Ovary (tissue), 10 donors: ENCODE measurements at places on chromosomes 11 and 22.
A peak's percentile ranks its signal among the peaks of the same experiment; 100 is the strongest.

- no peak for DNase-seq
Measured at GRCh38 chr11:868394-868793, 25.7 kb downstream of the TSPAN4 start.

DNA sequence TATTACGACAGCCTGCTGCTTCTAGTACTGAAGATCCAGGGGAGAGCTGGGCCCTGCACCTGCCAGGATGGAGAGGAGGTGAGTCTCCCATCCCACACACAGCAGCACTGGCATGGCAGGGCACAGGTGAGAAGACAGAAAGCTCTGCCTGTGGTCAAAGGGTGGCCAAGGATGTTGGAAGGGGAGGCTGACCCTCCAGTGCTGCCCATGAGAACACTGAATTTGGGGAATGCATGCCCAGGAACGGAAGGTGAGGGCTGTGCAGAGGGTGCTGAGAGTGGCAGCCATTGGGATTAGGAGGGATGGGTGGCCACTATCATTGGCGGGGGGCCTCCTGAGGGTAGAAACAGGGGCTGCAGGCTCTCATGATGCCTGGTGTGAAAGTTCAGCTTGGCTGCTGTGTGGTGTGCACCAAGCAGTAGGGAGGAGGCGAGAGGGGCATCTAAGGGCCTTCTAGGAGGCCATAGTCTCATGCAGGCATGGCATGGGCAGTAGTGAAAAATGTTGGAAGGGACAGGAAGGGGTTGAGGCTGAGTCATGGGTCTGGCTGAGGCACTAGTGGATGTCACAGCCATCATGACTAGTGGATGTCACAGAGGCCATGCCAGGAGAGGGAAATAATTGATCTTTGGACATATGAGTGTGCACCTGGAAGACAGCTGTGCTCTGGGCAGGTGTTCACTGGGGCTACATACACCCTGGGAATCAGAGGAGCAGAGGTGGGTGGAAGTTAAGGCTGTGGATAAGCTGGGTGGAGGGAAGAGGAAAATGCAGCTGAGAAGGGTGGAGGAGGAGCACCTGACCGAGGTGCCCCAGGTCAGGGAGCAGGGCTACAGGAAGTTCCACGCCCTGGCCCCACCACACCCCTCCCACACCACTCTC, 2.5 kb upstream of the LRRC74B start:
- no peak for DNase-seq

DNA sequence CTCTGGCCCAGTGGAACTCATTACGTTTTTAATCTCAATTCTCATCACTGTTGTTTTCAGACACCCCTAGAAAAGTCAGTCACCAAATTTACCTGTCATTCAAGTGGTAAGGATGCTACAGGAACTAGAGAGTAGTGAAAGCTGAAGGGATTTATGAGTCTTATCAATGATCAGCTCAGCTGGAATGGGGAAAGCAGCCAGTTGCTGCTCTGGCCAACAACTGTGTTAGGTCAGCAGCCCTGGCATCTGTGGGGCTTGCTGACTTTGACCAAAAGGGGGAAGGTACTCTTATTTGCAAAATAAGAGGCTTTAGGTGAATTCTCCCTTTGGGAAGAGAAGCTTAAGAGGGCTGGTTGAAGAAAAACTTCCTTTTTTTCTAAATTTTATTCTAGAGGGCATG, 76.2 kb upstream of the HORMAD2 start:
- DNase-seq = no peak

DNA sequence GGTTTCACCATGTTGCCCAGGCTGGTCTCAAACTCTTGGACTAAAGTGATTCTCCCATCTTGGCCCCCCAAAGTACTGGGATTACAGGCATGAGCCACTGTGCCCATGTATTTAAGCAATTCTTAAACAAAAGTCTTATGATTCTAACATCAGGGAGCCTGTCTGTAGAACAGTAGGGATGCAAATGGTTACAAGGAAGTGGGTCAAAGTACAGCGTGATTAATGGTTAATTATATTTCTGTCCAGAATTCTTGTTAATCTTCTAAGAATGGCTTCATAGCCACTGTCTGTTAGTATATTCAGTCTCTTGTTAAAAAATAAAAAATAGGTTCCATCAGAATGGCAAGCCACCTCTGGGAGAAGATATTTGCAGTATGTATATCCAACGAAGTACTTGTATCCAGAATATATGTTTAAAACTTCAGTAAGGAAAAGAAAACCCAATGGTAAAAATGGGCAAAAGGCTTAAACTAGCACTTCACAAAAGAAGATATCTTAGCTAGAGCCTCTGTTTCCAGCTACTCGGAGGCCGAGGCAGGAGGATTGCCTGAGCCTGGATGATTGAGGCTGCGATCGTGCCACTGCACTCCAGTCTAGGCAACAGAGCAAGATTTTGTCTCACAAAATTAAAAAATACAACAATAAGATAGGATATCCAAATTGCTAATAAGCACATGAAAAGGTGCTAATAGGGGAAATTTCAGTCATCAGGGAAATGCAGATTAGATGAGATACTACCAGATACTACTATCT, 22.9 kb downstream of the ATG13 start:
- DNase-seq = no peak

DNA sequence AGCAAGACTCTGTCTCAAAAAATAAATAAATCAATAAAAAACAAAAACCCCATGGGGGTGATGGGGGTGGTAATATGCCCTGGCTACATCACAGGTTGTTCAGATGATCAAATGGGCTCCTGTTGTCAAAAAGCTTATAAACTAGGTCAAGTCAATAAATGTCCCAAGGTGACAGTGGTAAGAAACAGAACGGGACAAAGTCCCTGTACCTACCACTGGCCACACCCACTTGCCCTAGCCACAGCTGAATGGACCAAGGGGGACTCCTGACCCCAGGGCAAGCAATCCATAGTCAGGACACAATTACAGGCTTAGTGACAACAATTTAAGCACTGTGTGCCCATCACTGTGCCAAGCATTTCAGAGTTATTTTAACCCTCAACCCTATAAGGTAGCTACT, 6.0 kb downstream of the NAGA start:
- no peak for DNase-seq

DNA sequence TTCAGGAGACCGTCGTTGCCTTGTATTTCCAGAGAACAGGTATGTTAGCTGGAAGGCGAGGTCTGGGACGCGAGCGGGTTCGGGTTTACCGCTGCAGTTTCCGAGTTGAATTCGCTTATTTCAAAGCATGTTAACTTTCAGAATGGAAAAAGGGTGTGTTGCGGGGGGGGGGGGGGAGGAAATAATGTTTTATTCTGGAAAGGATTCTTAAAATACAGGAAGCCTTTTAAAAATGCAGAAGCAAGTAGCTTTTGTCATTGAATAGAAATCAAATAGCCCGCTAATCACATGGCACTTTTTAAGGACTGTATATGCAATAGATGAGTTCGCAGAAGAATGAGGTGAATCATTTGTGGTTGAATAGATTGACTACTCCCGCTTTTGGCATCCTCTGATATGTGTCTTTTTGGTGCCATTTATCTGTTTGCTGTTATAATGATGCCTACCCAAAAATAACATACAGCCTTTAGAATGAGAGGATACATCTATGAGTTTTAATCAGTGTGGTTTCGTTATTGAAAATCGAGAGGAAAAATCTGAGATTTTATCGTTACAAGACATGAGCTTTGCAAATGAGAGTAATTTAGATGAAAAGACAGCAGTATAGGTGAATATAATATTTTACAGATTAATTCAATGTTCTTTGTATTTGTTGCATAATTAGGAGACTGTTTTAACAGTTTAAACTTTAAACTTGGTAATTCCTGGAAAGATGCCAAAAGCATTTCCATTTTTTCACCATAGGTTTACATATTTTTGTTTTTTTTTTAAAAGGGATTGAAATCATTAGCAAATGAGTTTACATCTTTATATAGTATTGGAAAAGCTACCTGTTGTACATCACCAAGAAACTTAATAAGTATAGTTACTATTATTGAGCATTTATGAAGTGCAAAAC, 1.7 kb downstream of the PDE3B start:
- DNase-seq = no peak

GRCh38 chr22:47457509-47458300, 695.3 kb downstream of the TBC1D22A start:
- no peak for DNase-seq

DNA sequence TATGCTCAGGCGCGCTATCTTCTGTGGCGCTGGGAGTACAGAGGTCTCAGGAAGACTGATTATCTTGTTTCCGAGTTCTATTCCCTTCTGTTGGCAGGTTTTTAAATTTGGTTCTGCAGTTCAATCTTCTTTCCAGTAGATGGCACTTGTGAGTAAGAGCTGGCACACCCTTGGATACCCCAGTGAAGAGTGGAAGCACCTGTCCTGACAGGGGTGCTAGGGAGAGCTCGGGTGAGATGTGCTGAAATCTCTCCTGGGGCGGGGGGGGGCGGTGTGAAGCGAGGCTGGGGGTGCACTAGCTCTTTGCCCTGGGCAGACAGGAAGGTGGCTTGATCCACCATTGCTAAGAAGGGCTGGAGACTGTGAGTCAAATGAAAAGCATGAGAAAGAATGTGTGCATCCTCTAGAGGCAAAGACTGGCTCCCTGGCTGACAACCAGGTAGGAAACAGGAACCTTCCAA, 679.9 kb upstream of the CCDC179 start:
- DNase-seq = no peak

GRCh38 chr11:57248780-57249383, 11.8 kb upstream of the APLNR start:
- peak; percentile 40 for DNase-seq

DNA sequence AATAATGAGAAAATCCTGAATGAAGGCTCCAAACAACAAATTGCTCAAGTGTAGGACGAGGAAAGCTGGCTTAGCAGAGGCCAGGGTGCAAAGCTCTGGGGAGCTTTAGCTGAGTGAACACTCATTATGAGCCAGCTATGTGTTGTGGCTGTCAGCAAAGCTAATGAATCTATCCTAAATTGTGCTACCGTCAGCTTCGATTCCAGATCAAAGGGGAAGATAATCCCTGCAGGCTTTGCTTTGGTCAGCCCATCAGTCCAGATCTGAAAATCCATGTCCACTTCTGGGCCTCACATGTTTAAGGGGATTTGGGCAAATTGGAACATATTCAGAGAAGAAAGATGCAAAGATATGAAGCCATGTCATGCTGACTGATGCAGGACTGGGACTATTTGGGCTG, 180.9 kb upstream of the ZBED5 start:
- DNase-seq = no peak

DNA sequence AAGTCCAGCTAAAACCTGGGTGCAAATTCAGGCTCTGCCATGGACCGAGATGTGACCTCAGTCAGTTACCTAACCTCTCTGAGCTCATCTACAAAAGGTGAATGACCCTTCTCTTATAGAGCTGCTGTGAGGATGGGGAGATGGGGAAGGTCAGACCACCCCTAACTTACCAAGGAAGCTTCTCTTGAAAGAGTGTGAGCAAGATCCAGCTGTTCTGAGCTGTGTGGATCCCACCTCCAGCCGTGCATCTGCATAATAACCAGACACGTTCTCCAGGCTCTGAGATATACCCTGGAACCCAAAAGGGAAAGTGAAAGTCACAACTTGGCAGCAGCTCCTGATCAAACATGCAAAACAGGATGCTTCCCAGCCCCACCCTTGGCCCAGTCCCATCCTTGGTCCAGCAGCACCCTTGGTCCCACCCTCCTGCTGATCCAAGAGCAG, at the start of gene APOL3:
TSS of gene APOL3 (minus strand) at position 257 of the 444 bp plus-strand sequence. CDS start 11,700 bp downstream, outside the sequence.
- DNase-seq = peak; percentile 67

GRCh38 chr22:23239429-23239828, 59.1 kb downstream of the BCR start:
- no peak for DNase-seq

DNA sequence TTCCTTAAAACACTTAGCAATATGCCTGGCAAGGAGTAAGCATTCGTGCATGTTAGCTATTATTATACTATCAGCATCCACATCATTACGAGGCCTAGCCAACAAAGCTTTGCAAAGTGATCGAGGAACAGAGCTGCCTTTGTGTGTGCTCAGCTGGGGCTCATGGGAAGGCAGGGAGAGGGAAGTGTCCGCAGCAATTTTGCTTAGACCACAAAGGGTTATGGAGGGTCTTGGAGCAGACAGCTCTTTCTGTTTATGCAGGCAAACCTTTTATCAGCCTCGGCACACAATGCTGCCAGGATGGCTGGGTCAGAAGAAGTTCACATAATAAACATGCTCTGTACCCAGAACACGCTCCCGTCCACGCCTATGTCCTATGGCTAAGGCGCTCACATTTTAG, 10.9 kb upstream of the DKK3 start:
- DNase-seq = no peak

DNA sequence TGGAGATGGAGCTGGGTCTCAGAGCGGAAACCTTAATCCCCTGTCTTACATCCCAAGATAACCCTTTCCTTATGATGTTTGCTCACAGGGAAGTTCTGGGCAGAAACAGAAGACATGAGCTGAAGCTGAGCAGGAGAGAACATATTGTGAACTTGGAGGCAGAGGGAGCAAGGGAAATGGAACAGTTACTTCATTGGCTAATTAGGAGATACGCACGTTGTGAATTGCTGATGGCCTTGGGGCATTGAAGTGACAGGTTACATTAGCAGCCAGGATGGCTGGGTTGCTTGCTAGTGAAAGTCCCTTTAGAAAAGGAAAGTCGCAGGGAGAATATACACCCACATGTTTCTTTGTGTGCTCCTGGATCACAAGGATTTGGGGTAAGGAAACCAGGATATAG, 48.7 kb downstream of the TENM4 start:
- DNase-seq = no peak

GRCh38 chr11:30565027-30565426, 21.1 kb downstream of the MPPED2 start:
- DNase-seq = no peak

- no peak for DNase-seq
Measured at GRCh38 chr22:20354238-20354975, 34.5 kb upstream of the DGCR6L start.

DNA sequence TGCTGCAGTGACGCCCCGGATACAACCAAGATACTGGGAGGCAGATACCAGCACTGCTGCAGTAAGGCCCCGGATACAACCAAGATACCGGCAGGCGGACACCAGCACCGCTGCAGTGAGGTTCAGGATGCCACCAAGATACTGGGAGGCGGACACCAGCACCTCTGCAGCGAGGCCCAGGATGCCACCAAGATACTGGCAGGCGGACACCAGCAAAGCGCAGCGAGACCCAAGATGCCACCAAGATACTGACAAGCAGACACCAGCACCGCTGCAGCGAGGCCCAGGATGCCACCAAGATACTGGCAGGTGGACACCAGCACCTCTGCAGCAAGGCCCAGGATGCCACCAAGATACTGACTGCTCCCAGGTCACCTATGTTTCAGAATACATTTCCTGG, 225.2 kb downstream of the BRD1 start:
- DNase-seq = no peak

GRCh38 chr22:21641789-21642583, at the start of gene SDF2L1:
Gene SDF2L1 (plus strand): TSS chr22:21642302. CDS start chr22:21642337, 35 bp downstream.
- peak; percentile 97 for DNase-seq
